Stimulated activated CD8-positive, alpha-beta memory T cell treated with anti-CD3 and anti-CD28 coated beads, Interleukin-4, amount 100 ng/mL, for 1 hour (primary cell): ENCODE measurements at places on chromosomes 1 and 21.

DNA sequence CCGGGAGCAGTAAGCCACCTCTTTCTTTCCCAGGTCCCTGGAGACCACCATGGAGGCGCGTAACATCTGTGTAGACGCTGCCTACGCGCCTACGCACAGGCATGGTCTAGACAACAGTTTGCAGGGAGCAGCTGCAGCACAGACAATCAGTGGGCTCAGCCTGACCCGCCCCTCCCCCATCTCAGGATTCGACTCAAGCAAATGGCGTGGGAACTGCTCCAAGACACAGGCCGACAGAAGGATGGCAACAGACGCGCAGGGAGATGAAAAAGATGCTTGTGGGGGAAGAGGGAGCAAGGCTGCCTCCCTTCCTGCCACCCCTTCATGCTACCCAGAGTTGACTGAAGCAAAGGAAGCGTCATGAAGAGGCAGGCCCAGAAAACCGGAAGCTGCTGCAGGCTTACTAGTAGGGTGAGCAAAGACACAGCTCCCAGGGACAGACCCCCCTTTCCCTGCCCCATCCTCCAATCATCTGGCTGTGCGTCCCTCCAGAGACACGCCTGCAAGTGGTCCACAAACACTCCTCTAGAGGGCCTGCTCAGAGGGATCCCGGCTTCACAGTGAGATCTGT lies 19.5 kb downstream of the STK40 start:
- DNase-seq = no peak

DNA sequence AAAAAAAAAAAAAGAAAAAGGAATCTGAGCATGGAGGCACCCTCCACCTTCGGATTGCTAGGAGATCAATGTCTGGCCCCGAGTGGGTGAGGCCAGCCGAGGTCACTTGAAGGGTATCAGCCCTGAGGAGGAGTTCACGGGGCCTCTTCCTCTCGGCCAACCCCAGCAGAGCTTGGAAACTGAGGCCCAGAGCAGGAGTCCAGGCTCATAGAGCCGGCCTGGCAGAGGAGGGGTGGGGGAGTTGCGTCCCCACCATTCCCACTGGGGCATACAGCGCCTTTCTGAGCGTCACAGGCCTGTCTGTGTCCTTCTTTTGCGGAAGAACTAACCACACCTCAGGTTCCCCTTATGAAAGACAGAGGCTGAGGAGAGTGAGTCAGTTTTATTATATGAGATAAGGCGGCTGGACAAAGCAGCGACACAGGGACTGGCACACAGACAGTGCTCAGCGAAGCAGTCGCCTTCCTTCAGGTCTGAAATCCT lies 17.1 kb upstream of the EPHA2 start:
- DNase-seq = no peak

GRCh38 chr1:157034137-157034800 lies 11.3 kb downstream of the ARHGEF11 start:
- DNase-seq = no peak

DNA sequence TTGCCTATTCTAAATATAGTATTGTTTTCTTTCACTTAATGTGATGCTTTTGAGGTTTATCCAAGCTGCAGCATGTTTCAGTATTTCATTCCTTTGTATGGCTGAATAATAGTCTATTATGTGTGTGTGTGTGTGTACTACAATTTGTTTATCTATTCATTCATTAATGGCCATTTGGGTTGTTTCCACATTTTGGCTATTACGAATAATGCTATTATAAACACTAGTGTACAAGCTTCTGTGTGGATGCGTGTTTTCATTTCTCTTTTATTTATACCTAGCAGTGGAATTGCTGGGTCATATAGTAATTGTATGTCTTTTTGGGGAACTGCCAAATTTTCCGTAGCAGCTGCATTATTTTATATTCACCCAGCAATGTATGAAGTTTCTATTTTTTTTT lies 15.0 kb upstream of the THEM5 start:
- no peak for DNase-seq

DNA sequence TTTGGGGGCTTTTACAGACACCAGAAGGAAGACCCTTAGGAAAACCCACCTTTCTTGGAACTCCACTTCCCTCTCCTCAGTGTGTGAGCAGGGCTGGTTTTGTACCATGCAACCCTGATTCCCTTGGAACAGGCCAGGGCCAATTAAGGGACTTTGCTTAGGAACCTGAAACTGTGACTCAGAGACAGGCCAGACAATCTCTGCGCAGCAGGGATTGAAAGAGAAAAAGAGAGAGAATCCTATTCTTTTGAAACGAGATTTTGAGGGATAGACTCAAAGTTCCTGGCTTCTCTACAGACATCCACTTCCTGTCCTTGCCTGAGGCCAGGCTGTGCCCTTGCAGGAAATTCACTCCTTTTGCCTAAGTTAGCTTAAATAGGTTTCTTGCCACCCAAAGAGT lies 23.1 kb upstream of the C1orf198 start:
- DNase-seq = no peak

DNA sequence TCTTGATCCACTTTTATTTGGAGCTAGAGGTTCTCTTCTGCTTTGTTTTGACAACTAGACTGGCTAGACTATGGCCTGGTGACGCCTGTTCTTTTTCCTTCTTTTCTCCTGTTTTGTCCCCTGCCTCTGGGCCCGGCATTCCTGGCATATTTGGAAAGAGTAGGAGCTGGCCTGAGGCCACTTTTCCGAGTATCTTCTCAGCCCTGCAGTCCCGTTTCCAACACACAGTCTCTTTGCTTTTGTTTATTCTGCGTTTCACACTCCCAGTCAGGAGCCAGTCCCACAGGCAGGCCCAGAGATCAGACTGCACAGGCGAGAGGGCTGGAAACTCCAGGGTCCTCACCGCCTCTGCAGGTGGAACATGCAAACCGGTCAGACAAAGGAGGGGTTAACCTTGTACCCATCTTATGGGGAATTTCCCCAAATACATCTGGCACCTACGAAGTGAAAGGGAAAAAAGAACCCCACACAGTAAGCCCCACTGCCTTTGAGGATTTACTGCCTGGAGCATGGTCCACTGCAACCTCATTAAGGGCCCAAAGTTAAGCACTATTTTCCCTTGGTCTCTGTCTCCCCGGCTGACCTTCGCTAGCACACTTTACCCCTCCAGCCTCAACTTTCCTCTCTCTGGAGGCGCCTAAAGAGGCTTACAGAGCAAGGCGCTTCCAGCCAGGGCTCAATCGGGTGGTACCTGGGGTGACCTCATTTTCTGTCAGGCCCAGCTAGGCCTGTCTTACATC lies 141.1 kb downstream of the TOMM20 start:
- DNase-seq = no peak

GRCh38 chr21:23398726-23399125 lies 2208.6 kb downstream of the MRPL39 start:
- DNase-seq = no peak

DNA sequence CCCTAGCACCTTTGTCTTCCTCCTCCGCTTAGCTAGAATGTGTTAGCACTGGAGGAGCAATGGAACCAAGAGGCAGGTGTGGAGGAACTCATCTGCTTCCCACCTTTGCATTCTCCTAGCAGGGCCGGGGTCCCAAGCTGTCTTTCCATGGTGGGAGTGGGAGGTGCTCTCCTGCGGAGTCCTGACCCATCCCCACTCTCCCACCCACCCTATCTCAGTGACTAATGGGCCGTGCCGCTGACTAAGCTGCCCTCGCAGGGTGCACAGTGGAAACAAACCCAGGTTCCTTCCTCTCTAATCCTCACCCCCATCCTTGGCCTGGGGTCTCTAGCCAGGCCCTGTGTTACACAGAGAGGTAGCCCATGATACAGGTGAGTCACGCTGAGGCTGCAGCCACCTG lies 177.5 kb downstream of the HIVEP3 start:
- DNase-seq = no peak

DNA sequence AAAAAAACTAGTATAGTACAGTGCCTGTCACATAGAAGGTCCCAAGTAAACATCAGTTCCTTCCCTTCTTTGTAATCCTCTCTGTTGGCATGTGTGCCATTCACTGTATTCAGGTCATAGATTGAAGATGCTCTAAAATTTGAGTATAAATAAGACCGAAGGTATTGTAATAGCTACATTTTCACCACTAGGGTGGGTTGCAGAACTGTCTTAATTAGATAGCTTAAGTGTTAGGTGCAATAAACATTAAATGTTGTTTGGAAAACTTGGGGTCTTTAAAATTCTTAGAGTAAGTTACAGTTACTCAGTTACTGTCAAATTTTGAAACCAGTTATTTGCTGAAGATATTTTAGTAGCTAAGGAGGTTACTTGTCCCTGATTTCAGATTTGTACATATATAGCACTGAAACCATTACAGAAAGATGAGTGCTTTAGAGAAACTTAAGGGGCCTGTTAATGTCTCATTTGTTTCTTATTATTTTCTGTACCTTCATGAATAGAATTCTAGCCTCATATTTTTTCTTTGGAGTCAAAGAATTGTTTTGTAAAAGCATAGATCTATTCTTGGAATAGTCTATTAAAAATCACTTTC lies 24.3 kb downstream of the PER3 start:
- no peak for DNase-seq

- peak; percentile 28 for DNase-seq
Observed at GRCh38 chr1:159008744-159009188, 941 bp upstream of the IFI16 start.

GRCh38 chr1:211731456-211732292 lies 56.3 kb upstream of the NEK2 start:
- no peak for DNase-seq

- DNase-seq = peak; percentile 72
Observed at GRCh38 chr1:111203681-111204200, 3.3 kb upstream of the DENND2D start.

- DNase-seq = no peak
Observed at GRCh38 chr1:70211541-70211940, 6.2 kb upstream of the LRRC40 start.

GRCh38 chr21:43317959-43318358 lies 109.0 kb downstream of the SIK1 start:
- no peak for DNase-seq

- DNase-seq = no peak
Observed at GRCh38 chr1:173212952-173213491, 5.9 kb upstream of the TNFSF4 start.

DNA sequence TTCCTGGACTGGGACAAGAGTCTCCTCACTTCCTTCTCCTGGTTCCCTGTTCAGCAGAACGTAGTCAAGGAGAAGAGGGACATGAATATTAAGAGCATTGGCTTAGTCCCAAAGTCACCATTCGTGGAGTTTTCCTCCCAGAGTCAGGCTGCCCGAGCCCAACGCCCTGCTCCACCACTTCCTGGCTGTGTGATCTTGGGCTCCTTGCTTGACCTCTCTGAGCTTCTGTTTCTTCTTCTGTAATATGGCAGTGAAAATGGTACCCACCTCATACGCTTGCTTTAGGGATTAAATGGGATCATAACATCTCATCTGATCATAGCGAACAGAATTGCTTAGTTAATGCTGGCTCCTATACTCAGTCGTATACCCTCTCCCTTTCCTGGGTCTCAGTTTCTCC lies 12.0 kb upstream of the CASZ1 start:
- DNase-seq = no peak

GRCh38 chr1:19344831-19345230 lies 32.7 kb downstream of the SLC66A1 start:
- no peak for DNase-seq

DNA sequence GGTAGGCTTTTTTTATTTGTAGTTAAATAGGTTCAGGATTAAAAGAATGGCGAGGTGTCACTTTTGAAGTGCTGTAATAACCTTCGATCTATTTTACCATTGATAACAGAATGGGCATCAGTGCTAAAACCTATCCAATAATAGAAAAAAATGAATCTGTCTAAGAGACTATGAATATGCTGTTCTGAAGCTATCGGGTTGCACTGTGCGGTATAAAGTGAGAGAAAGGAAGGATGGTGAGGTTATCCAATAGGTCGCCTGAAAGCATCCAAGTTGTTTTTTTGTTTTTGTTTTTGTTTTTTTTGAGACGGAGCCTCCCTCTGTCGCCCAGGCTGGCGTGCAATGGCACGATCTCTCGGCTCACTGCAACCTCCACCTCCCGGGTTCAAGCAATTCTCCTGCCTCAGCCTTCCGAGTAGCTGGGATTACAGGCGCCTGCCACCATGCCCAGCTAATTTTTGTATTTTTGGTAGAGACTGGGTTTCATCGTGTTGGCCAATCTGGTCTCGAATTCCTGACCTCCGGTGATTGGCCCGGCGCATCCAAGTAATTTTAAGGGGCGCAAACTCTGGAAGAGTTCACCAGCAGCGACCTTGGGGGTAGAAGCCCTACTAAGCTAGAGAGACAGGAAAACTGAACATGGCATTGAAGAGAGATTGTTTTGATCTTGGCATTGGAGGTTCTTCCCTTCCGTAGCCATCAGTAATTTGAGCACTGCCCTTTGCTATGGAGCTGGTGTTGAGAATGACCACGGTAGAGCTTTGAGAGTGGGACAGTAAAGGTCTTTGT lies 8.7 kb upstream of the MDM4 start:
- no peak for DNase-seq

DNA sequence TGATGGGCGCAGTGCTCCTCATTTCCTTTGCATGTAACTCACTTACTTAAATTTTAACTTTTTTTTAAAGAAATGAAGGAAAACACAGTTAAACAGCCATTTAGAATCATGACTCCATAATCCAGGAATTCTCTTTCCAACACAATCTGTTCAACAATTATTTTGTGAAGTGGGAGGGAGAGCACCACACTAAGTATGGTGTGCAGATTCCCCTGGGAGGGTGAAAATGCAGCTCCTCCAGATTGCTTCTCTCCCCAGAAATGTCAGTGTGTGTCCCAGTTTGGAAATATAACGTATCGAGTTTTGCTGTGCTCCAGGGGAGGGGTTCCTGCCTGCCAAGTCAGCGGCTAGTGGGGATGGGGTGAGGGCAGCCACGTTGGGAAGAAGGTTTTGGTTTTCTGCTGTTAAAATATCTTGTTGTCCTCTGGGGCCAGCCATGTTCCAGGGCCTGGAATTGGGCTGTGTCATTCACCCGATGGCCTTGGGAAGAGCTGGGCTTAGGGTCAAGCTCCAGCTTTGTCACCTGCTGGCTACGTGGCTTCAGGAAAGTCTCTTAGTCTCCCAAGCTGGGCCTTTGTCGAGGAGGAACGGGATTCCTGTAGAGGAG lies 17.3 kb upstream of the DISP3 start:
- DNase-seq = no peak

- DNase-seq = no peak
Observed at GRCh38 chr1:47991673-47992072, 5.5 kb downstream of the TRABD2B start.
